ENCODE measurements at places on chromosomes 1 and 21.
A peak's percentile ranks its signal among the peaks of the same experiment; 100 is the strongest.

DNA sequence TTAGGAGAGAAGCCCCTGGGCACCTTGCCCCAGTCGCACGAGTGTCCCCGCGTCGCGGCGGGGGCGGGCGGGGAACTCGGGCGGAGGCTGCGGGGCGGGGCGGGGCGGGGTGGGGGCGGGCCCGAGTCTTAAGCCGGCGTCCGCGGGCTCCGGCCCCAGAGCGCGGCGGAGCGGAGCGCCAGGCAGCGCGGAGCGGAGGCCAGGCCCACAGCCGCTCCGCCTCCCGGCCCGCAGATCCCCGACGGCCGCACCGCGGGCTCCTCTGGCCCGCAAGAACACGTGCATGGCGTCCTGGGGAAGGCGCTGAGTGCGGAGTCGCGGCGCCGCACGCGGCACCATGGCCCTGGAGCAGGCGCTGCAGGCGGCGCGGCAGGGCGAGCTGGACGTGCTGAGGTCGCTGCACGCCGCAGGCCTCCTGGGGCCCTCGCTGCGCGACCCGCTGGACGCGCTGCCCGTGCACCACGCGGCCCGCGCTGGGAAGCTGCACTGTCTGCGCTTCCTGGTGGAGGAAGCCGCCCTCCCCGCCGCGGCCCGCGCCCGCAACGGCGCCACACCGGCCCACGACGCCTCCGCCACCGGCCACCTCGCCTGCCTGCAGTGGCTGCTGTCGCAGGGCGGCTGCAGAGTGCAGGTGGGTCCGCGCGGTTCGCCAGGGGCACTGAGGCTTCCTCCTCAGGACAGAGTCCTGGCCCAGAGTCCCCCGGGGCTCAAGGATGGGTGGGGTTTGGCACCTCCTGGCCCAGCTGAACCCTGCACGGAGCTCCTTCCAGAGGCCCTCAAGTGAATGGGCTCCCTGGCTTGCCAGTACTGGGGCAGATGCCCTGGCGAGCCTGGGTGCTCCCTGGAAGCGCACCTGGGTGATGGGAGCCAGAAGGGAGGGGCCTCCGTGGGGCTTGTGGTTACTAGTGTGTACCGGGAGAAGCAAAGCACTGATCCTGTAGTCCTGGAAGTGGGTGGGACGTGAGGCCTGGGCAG lies at the start of gene ESPN:
TSS of gene ESPN (plus strand) at position 158 of the 975 bp plus-strand sequence. CDS start at position 338, 180 bp downstream.
- no peak for DNase-seq

- DNase-seq: no peak
Observed at GRCh38 chr1:26345718-26346117, 8.2 kb downstream of the CRYBG2 start.

DNA sequence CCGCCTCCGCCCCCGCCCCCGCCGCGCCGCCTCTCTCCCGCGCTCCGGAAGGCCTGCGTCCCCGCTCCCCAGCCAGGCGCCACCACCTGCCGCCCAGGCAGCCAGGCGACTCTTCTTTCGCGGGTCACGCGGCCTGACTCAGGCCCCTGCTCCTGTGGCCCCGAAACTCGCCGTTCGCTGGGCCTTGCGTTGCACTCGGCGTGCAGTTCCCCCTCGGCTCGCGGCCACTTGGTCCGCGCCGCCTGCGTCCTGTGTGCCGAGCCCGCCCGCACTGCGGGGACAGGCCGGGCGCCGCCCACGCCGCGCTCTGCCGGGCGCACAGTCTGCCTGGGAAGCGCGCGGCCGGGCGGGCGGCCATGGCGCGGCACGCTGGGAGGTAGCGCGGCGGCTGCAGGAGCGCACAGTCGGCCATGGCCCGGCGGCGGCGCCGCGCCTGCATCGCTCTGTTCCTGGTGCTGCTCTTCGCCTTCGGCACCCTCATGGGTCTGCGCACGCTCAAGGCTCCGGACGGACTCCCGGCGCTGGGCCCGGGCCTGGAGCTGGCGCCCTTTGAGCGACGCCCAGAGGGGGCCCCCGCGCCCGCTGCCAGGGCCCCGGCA lies at the start of gene MANEAL:
TSS of gene MANEAL (plus strand) at position 75 of the 599 bp plus-strand sequence. CDS start at position 411, 336 bp downstream.
- peak; percentile 24 for DNase-seq

- DNase-seq: no peak
Observed at GRCh38 chr1:109768820-109769219, 5.1 kb upstream of the EPS8L3 start.

DNA sequence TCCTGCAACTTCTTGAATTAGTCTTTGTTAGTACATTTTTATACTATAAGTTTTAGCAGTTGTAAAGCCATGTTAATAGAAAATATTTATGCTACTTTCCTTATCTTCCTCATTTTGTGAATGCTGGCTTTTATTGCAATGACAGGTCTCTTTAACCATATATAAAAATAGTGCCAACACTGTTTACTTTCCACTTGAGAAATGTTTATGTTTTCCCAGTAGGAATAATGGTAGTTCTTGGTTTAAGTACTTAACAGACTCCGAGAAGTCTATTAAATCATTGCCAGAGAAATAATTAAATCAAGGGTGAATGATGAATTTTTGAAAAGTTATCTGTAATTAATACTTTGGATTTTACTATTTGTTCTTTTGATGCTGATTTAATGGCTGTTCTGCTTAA lies 9.7 kb downstream of the CHML start:
- no peak for DNase-seq

DNA sequence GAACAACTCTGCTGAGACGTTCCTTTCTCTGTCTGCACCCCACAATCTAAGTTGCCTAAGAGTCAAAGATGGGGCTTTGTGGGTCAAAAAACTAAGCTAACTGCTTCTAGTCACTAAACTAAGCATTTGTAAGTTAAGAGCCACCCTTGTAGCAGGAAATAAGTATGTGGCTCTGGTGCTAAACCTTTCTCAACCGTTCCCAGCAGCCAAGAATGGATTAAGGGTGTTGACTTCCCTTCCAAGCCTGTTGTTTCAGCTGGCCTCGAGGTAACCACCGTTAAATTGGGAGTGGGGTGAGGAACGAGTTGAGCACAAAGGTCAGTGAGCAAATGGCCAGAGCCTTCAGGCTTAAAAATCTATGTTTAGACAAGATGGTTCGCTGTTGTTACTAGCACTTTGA lies 169.1 kb downstream of the TRIM33 start:
- DNase-seq: no peak

DNA sequence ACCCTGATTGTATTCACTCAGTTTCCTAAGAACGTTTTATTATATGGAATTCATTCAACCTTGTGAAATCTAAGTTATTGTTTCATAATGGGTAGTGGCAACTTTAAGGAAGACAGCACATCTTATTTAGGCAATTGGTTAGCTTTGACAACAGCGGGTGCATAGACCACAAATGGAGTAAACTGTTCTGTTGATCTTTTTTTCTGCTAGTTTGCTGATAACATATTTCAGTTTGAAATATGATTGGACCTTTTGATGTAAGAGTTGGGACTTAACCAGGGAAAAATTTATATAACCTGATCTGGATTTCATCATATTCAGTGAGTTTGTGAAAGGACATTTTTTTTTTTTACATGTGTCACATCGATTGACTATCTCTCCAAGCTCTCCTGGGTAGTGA lies 151.7 kb downstream of the HLX start:
- no peak for DNase-seq

- DNase-seq: no peak
Observed at GRCh38 chr1:151478923-151479322, 19.6 kb upstream of the POGZ start.

DNA sequence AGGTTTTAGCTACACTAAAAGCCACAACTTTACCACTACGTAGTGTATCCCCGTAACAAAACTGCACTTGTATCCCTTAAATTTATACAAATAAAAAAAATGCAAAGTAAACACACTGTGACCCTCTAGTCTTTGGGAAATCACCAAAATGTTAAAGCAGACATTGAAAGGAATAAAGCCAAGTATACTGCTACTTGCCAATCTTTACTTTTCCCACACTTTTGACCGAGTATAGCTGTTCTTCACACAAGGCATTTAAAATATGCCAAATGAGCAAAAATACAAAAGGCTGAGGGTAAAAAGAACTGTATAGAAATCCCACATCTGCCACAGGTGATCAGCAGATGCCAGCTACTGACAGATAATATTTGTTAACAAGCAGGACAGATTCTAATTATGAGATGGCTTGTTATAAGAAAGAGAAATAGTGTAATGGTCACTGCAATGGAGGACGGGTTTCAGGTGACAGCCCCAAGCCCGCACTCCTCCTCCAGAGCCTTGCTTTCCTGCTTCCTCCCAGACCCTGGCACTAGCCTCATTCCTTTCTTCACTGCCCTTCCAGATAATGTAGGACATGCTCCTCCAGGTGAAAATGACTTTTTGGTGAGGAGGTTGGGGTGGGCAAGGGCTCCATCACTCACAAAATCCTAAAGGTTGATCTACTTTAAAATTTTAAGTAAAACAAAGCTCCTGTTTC lies 18.1 kb downstream of the KCNT2 start:
- DNase-seq: no peak

- DNase-seq: no peak
Observed at GRCh38 chr21:29245104-29245643, 53.5 kb upstream of the BACH1 start.

- DNase-seq: no peak
Observed at GRCh38 chr1:210123383-210123782, 109.2 kb upstream of the SERTAD4 start.

- DNase-seq: no peak
Observed at GRCh38 chr1:40095806-40096205, 1.2 kb downstream of the PPT1 start.

- no peak for DNase-seq
Observed at GRCh38 chr1:228101614-228101993, 1.5 kb downstream of the C1orf35 start.

DNA sequence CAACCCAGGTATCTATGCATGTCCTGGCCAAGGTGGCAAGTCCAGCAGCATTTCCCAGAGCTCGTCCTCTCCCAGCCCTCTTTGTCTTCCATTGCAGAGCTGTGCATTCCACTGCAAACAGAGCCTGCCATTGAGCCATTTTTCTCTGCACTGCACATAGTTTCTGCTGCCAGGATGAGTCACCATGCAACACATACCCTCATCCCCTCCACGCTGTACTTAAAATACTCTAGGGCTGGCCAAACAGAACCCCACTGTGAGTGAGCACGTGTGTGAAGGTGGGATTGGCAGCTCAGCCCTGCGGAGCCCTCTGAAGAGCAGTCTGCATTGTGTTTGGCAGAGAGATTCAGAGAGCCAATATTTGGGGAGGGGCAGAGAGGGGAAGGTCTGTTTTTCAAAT lies 3.9 kb upstream of the ATP1B1 start:
- peak; percentile 72 for DNase-seq

- DNase-seq: no peak
Observed at GRCh38 chr1:242239398-242239797, 240.5 kb upstream of the MAP1LC3C start.

GRCh38 chr21:33240404-33240803 lies 10.7 kb downstream of the IFNAR2 start:
- DNase-seq: no peak

- no peak for DNase-seq
Observed at GRCh38 chr1:23446661-23447310, 22.2 kb upstream of the TCEA3 start.

GRCh38 chr1:110007046-110007830 lies 22.7 kb downstream of the AHCYL1 start:
- DNase-seq: no peak

DNA sequence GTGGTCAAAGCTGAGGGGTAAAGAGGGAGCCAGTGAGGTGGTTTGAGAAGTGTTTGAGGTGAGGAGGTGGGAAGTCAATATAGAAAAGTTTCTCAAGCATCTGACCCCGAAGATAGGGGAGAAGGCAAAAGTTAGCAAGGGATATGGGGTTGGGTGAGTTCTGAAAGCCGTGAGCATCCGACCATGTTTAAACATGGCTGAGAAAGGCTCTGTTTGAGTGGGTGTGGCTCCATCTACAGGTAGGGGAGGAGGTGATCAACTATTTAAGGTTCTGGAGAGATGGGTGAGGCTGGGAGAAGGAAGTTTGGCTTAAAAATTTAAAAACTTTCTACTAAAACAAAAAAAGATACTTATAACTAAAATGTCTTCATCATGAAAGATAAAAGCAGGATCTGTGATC lies 273.8 kb downstream of the KCNJ6 start:
- no peak for DNase-seq

DNA sequence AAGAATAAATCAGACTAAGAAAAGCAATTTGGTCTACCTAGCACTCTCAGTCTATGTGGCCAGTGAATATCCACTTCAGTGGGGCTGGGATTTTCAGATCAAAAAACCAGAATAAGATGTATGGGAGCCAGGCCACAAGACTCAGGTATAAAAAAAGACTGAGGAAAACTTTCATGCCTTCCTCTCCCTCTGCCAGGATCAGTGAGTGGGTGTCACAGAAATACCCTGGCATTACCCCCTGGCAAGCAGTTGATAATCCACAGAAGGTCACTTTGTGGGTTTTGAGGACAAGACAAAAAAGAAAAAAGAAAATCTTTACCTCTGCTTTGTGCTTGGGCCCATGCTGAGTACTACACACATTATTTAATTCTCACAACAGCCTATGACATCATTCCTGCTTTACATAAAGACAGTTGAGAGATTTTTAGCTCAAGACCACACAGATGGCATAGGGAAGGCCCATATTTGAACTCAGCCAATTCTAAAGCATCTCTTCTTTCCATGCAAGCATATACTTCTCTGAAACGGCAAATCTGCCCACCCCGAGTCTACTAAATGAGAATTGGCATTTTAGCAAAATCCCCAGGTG lies 57.6 kb downstream of the DESI2 start:
- DNase-seq: no peak

- no peak for DNase-seq
Observed at GRCh38 chr1:54861070-54861761, 25.8 kb downstream of the DHCR24 start.

- no peak for DNase-seq
Observed at GRCh38 chr1:34278211-34278610, 101.5 kb downstream of the C1orf94 start.

GRCh38 chr1:28950449-28950848 lies 36.1 kb downstream of the EPB41 start:
- DNase-seq: no peak

GRCh38 chr1:38327559-38327973 lies 281.0 kb upstream of the POU3F1 start:
- DNase-seq: no peak

DNA sequence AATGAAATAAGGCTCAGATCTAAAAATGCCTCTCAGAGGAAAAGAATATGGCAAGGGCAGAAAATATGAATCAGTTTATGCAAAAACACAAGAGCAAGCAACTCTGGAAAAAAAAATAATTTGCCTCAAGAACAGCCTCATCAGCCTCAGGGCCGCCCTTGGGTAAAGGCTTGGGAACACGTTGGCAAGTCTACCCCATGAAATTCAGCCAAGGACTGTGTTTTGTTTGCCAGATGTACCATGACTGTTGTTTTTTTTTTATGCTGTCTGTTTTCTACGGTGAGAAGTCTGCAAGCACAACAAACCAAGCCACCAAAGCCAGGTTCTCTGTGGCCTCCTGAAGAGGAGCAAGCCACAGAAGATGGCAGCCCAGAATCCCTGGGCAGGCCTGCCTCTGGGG lies 18.0 kb downstream of the HHIPL2 start:
- DNase-seq: no peak
